ENCODE measurements at places on chromosomes 13 and 19. TPM values are rescaled to one million over a fixed set of nuclear protein-coding genes. Genes with fewer than 3 reads are reported as not detected.

ZNF528 gene
- 11.7 TPM for total RNA-seq

PSG6 gene
- total RNA-seq = not detected

KLK10 gene
- not detected for total RNA-seq

ZNF208 gene
- total RNA-seq = 0.99 TPM

PSG7 gene
- total RNA-seq = not detected

ACER1 gene
- total RNA-seq = 0.26 TPM

PTH2 gene
- not detected for total RNA-seq

POLR1G gene
- 8.9 TPM for total RNA-seq

C19orf81 gene
- not detected for total RNA-seq

- H3K4me1 ChIP-seq = no peaks in the 10 kb centered on the region
- H3K4me3 ChIP-seq = no peak overlapping the region
- no peaks in the 10 kb centered on the region for H3K27me3 ChIP-seq
- H3K27ac ChIP-seq = no peak overlapping the region
Observed at GRCh38 chr13:103883698-103884097, 817.5 kb upstream of the SLC10A2 start.

DNA sequence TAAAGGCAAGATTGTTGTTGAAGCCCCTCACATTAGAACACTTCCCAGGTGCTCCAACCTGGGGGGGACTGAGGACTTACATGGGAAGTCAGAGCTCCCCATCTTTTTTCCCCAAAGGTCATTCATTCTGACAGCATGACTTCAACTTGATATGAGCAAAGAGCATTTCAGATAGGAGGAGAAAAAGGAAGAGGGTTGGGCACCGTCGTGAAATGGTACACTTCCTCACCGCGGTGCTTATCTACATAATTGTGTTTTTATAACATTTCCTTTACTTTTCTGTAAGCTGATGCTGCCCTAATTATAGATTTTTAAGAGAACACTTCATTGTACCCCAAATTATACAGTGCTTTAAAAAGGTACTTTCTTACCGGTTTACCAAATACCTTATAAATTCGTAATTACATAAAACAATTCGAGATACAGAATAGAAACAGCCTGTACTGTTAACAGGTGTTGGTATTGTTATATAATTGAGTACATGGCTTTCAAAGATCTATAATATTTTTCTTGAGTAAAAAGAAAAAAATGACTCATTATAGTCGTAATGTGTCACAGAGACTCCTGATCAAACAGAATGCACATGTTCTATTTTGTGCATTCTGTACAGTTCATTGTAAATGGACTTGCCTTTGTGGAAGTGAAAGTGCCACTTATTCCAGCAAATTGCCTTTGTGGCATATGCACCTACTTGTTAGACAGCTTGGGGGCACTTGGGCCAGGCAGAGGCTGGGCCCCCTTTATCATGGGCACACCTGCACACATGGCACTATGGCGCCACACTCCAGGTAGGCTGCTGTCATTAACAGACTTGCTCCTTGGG is 81.8 kb downstream of the GGACT start:
- H3K36me3 ChIP-seq = peaks cover 8% of the 10 kb centered on the region
- peak overlapping the region; percentile 75 for H3K4me3 ChIP-seq
- H3K27me3 ChIP-seq = no peaks in the 10 kb centered on the region
- peaks cover 39% of the 10 kb centered on the region for H3K4me1 ChIP-seq

- no peaks in the 10 kb centered on the region for H3K4me1 ChIP-seq
- no peak overlapping the region for H3K27ac ChIP-seq
- H3K36me3 ChIP-seq = peaks cover 69% of the 10 kb centered on the region
- no peak overlapping the region for H3K4me3 ChIP-seq
Observed at GRCh38 chr19:44176590-44176989, 11.7 kb downstream of the ZNF226 start.

DNA sequence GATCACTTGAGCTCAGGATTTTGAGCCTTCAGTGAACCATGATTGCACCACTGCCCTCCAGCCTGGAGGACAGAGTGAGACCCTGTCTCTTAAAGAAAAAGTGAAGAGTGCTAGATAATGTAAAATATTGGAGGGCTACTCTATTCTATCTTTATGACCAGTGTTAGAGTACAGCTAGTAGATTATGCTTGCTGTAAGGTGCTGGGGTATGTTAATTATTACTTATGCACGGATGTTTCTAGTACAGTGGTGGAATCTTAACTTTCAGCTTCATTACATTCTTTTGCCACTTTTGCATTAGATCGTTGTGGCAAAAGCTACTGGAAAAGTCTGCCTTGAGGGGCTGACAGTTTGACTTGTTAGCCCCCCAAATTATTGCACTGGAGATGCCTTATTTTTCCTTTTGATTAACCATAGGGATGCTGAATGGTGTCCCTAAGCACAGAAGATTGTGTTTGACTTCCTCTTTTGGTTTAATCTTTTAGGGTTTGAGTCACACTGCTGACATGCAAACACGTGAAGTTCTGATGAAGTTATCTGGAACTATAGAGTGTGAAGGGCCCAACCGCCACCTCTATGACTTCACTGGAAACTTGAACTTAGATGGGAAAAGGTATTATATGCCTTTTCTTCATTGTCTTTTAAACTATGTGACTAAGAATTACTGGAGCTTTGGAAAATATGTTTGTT is 169.8 kb downstream of the ATP8A2 start:
- no peak overlapping the region for H3K4me3 ChIP-seq
- no peak for DNase-seq
- H3K27ac ChIP-seq = no peak overlapping the region
- peaks cover 6% of the 10 kb centered on the region for H3K27me3 ChIP-seq
- no peaks in the 10 kb centered on the region for H3K4me1 ChIP-seq

DNA sequence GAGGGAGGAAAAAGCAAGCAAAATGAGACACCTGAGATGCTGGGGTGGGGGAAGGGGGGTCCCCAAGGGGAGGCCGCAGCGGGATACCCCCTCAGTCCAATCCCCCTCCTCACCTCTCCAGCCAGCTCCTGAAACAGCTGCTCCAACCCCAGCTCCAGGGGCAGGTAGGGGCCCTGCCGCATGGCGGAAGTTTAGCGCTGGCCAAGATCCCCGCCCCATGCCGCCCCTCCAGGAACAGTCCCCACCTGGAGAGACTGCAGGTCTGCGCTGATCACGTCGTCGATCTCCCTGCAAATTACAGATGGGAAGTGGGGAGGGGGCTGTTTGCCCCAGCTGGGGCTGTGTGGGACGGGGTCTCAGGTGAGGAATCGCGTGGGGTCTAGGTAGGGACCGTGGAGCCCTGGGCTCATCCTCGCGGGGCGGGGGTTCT is 9.0 kb downstream of the CAPN12 start:
- peaks cover 4% of the 10 kb centered on the region for H3K27me3 ChIP-seq
- H3K27ac ChIP-seq = peak overlapping the region; percentile 89
- peak overlapping the region; percentile 75 for H3K4me3 ChIP-seq
- H3K36me3 ChIP-seq = peaks cover 10% of the 10 kb centered on the region
- DNase-seq = peak; percentile 72

DNA sequence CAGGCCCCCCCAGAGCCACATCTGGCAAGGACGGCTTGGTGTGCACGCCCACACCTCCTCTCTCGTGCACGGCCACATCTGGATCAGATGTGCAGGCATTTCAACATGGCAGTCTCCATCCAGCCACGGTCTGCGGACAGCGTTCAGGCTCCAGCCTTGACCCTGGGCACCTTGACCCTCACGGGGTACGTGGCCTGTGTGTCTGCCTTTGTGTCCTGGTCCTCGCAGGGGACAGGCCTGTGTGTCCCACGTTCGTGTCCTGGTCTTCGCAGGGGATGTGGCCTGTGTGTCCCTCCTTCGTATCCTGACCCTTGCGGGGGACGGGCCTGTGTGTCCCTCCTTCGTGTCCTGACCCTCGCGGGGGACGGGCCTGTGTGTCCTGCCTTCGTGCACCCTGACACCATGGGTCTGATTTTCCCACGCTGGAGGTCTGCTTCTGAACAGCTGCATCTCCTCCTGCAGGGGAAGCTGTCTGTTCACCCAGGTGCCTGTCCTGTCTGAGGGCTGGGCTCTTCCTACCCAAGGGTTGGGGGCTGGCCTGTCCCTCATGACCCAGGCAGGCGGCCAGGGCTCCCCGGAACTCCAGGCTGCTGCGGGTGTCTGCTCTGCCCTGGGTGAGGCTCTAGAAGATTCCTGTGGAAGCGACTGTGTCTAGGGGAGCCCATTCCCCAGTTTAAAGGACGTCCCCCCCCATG is 25.3 kb downstream of the RASA3 start:
- H3K4me3 ChIP-seq = no peak overlapping the region
- DNase-seq = no peak
- no peak overlapping the region for H3K27ac ChIP-seq
- H3K27me3 ChIP-seq = no peaks in the 10 kb centered on the region
- peaks cover 9% of the 10 kb centered on the region for H3K36me3 ChIP-seq
- H3K4me1 ChIP-seq = peaks cover 38% of the 10 kb centered on the region

DNA sequence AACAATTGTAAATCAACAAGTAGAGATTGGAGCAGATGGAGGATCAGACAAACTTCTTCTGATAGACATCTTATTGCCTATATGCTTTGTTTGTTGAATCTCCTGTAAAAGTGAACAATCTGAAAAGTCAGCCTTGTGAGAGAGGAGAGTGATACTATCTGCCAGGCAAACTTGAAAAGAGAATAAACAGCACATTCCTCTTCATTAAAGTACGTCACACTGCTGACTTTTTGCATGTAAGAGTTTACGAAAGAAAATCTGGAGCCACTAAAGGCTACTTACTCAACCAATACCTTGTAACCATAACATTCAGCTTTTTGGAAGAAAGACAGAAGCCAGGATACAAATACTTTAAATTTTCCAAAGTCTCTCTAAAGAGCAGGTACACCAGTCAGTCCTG is 42.5 kb downstream of the EDNRB start:
- H3K4me3 ChIP-seq = no peak overlapping the region
- H3K27ac ChIP-seq = no peak overlapping the region
- H3K36me3 ChIP-seq = no peaks in the 10 kb centered on the region
- no peak for DNase-seq
- H3K4me1 ChIP-seq = no peaks in the 10 kb centered on the region

DNA sequence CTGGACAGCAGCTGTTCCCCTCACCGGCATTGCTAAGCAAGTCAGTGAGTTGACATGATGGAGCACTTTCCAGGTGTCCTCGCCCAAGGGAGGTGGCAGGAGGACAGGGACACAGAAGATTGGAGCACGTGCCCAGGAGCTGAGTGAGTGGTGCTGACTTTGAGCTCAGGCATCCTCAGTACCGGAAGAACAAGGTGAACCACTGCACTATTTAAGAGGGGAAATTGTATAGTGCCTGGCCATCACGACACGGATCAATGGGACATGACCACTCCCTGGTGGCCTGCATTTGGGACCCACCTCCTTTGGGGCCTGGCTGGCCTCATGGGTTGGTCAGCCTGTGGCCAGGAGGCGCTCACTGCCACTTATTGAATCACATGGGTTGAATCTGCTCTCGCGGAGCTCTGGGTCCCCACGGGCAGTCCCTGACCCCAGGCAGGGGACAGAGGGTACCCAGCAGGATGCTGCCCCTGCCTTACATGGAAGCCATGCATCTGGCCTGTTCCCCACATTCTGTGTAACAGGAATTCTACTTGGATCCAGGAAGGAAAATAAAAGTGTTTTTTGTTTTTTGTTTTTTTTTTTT is 206.9 kb upstream of the ZNF536 start:
- no peak overlapping the region for H3K27ac ChIP-seq
- H3K27me3 ChIP-seq = no peaks in the 10 kb centered on the region
- H3K4me3 ChIP-seq = no peak overlapping the region

GRCh38 chr13:100809129-100809390 is 134.5 kb upstream of the TMTC4 start:
- H3K27me3 ChIP-seq = peaks cover 43% of the 10 kb centered on the region
- no peak overlapping the region for H3K27ac ChIP-seq
- no peaks in the 10 kb centered on the region for H3K4me1 ChIP-seq
- DNase-seq = no peak

DNA sequence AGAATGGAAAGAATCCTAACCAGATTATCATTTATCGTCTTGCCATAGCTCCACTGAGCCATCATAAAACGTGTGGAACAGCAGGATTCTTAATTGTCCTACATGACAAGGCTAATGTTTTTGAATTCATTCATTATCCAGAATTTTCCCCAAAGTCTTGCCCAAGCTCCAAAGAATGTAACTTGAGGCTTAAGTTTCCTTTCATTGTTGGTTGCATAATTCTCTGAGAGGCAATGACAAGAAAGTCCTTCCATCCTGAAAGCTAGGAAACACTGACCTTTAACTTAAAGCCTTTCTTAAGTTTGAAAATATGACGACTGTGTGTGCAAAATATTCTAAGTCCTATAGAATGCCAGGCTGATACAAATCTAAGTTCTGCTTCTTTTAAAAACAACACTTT is 546.1 kb downstream of the SUCLA2 start:
- H3K36me3 ChIP-seq = no peaks in the 10 kb centered on the region
- no peaks in the 10 kb centered on the region for H3K27me3 ChIP-seq
- H3K4me1 ChIP-seq = no peaks in the 10 kb centered on the region
- no peak overlapping the region for H3K4me3 ChIP-seq
- H3K27ac ChIP-seq = no peak overlapping the region
- DNase-seq = no peak

GRCh38 chr13:91025442-91025841 is 322.0 kb upstream of the MIR17HG start:
- no peaks in the 10 kb centered on the region for H3K27me3 ChIP-seq
- H3K4me3 ChIP-seq = no peak overlapping the region
- H3K27ac ChIP-seq = no peak overlapping the region
- H3K36me3 ChIP-seq = no peaks in the 10 kb centered on the region

DNA sequence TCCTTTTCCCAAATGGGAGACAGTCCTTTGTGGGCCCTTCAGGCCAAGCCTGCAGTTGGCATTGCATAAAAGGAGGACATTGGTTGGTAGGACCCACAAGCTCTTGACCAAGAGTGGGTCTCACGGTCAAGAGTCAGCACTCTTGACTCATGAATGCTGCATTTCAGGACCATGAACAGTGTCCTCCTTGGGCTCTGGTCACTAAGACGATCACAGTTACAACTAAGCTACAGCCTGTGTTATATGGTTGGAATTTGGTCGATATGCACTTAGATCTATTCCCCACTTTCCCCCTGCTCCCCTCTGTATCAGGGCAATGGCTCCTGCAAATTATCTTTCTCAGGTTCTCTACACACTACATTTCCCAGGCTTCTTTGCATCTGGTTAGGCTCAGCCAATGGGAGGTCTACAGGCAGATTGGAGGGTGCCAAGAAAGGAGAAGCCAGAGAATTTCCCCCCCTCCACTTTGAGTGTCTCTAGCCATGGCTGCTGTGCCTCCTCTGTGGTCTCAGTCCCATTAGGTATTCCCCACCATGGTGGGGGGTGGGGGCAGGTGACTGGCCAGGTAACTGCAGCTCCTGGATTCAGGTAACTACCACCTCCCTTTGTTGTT is 3.1 kb upstream of the OLFM2 start:
- H3K4me3 ChIP-seq = no peak overlapping the region
- H3K27me3 ChIP-seq = peaks cover 38% of the 10 kb centered on the region
- no peaks in the 10 kb centered on the region for H3K36me3 ChIP-seq
- peaks cover 11% of the 10 kb centered on the region for H3K4me1 ChIP-seq
- H3K27ac ChIP-seq = no peak overlapping the region

- H3K4me1 ChIP-seq = peaks cover 13% of the 10 kb centered on the region
- DNase-seq = no peak
- H3K27ac ChIP-seq = no peak overlapping the region
- peaks cover 6% of the 10 kb centered on the region for H3K36me3 ChIP-seq
- no peaks in the 10 kb centered on the region for H3K27me3 ChIP-seq
- no peak overlapping the region for H3K4me3 ChIP-seq
Observed at GRCh38 chr13:33550885-33551284, 265.3 kb upstream of the STARD13 start.
